ENCODE measurements at places on chromosomes 4 and X.

- no peak for DNase-seq
These were observed 26.0 kb downstream of the ADH4 start for GRCh38 chr4:99117876-99118693.

DNA sequence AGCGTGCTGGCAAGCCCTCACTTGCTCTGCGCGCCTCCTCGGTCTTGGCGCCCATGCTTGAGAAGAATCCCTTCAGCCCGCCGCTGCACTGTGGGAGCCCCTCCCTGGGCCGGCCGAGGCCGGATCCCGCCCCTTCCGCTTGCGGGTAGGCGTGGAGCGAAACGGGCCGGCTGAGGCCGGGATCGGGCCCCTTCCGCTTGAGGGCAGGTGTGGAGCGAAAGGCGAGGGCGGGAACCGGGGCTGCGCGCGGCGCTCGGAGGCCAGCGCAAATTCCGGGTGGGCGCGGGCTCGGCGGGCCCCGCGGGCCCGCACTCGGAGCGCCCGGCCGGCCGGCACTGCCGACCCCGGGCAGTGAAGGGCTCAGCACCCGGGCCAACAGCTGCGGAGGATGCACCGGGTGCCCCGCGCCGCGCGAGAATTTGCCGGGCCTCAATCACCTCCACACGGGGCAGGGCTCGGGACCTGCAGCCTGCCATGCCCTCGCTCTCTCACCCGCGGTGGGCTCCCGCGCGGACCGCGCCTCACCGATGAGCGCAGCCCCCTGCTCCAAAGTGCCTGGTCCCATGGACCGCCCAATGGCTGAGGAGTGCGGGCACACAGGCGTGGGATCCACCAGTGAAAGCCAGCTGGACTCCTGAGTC, 58.1 kb upstream of the GBA3 start:
- DNase-seq, result no peak

DNA sequence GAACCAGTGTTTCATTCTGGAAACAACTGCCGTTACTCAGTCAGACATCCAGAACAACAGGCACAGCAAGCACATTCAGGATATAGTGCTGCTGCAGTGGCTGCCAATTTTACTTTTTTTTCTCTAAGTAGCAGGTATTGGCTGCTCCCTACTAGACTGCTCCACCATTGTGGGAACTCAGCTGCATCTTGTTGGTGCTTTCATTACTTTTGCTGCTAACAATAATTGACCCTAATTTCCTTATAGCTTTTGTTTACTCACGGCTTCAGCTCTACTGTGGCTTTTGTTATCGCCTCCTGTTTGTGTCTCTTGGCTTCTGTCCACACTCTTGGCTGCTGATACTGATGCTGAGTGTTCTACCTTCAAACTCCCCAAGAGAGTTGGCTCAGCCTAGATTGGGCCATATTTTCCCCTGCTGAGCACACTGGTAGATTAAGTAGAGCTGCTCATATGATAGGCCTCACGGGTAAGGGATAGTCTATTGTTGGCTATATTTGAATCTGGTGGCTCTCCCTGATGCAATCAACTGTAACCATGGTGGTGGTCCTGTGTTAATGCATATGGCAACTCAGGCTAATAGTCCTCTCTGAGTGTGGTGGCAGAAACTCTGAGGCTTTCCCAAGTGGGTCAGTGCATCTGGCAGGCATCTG, 44.5 kb upstream of the IL2 start:
- DNase-seq, result no peak

DNA sequence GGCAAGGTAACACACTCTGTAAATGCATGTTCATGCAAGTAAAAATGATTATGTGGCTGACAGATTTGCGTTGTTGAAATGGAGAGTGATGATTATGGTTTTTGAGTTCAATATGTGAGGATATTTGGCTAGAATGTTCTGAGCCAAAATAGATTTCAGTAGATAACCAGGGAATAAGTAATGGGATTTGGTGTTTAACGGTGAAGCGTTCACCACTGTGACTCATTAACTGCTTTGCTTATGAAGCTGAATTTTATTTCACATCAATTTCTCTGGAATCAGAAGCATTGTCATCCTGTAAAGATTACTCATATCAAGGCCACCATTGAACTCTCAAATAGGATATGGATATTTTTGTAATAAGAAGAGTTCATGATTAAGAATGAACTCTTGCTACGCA, 11.7 kb downstream of the AFP start:
- DNase-seq, result no peak

GRCh38 chrX:111568354-111568753, 56.9 kb downstream of the SERTM2 start:
- DNase-seq, result no peak

DNA sequence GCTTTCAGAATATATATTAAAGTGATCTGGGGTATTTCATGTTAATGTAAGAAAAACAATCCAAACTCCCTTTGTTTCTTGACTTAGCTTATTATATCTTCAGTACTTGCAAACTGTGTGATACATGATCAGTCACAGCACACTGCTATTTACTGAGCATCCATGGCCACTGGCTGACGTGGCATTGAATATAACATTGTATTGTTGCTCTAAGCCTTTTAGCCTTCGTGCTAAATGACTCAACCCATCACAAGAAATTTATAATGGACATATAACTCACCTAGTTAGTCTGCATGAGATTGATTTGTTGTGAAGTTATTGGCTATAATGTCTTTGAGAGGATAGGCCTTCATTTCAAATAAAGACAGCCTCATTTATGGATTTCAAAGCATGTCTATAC, 642.6 kb downstream of the IL1RAPL1 start:
- no peak for DNase-seq

- DNase-seq, result no peak
These were observed 627 bp upstream of the FAT4 start for GRCh38 chr4:125313989-125314667.

DNA sequence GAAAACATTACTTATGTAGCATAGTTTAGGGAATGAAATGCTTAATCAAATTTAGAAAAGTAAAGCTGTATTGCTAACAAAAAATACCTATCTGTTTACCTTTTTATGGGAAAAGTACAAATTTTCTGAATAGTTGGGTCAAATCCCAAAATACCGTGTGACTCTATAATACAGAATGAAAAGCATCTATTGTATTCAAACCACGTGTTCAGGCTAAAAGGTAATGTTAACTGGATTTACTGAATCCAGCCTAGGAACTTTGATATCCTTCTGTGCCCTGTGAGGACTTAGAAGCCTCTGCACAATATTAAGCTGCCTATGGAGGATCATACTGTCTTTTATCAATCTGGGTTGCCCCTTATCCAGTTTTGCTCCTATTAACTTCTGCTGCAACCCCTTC, 36.3 kb upstream of the AGA start:
- no peak for DNase-seq

GRCh38 chr4:40502220-40502619, 127.4 kb downstream of the RBM47 start:
- no peak for DNase-seq

GRCh38 chrX:124392794-124393193, 46.4 kb downstream of the SH2D1A start:
- no peak for DNase-seq

- DNase-seq, result no peak
These were observed 9.7 kb downstream of the SMIM10 start for GRCh38 chrX:135000516-135000915.

- DNase-seq, result no peak
These were observed 558.9 kb upstream of the TENM3 start for GRCh38 chr4:181684310-181684709.

GRCh38 chr4:147590249-147590920, 26.8 kb upstream of the TMEM184C start:
- DNase-seq, result peak; percentile 62

GRCh38 chr4:123671636-123672404, 275.2 kb downstream of the SPRY1 start:
- peak; percentile 47 for DNase-seq

DNA sequence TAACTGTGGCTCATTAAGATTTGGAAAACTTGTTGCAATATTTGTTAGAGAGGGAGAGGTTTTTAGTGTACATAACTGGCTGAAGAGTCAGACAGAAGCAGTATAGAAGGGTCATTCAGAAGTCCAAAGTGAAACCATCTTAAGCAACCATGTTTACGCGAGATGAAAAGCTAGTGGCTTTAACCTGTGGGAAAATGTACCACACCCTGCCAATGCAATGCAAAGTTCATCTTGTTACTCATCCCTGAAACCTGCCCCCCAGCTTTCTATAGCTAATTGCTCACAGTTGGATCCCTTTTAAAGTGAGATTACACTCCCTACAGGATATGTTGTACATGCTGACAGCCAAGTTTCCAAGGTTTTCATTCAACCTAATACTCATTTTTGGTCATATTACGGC, 96.7 kb upstream of the RAPGEF2 start:
- no peak for DNase-seq

- peak; percentile 29 for DNase-seq
These were observed 73.1 kb downstream of the MTHFD2L start for GRCh38 chr4:74230902-74231499.

GRCh38 chr4:3293401-3294391, 875 bp downstream of the RGS12 start:
- DNase-seq, result peak; percentile 19

DNA sequence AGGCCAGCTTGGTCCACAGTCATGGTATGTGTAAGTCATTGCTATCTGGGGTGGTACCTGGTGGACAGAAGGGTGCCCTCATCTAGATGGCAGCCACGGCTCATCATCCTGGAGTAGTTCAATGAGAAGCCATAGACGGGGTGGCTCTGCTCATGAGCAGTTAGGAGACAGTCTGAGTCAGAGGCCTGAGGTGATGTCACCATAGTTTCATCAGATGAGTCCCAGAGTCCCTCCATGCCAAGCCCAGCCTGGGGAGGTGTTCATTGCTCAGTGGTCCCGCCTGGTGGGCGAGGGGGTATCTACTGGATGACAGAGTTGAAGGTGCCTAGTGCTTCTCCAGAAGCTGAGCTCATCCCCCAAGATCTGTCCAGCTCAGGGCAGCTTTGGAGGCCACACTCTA, 49.8 kb downstream of the DLG3 start:
- DNase-seq, result peak; percentile 47

- DNase-seq, result no peak
These were observed 171.2 kb downstream of the LDB2 start for GRCh38 chr4:16727218-16727617.

DNA sequence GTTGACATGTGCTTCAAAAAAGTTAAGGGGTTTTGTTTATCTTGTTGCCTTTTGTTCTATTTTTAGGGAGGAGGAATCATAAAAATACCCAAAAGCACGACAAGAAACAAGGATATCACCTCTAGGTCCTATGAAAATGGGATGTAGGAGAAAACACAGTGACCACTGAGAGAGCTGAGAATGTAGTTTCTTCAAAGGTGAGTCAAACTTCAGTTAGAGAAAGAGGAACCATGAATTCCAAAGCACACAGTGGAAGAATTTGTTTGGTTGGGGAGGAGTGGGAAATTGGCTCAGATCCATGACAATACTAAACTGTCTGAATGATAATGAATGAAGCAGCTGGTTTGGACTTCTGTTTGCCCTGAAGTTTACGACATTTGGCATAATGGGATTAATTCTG, 19.1 kb upstream of the FRYL start:
- no peak for DNase-seq

- no peak for DNase-seq
These were observed 35.3 kb upstream of the SPRY1 start for GRCh38 chr4:123361195-123361861.

GRCh38 chr4:52290466-52290865, 239.4 kb downstream of the SPATA18 start:
- DNase-seq, result no peak

GRCh38 chr4:176631611-176632010, 161.1 kb downstream of the VEGFC start:
- DNase-seq, result no peak

DNA sequence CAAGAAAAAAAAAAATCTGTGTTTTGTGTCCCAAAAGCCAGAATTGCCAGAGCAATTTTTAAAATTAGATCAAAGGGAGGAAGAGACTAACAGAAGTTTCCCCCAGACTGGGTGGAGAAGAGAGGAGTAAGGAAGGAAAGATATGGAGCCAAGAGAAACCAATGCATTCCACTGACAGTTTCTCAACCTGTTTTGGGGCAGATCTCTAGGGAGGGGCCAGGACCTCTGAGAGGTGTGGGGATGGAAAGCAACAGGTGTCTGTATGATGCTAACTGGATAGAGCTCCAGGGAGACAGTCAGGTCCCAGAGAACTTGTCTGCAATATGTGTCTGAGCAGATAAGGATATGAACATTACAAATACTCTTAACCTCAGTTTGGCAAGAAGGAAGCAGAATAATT, 22.7 kb upstream of the GAB1 start:
- DNase-seq, result no peak

DNA sequence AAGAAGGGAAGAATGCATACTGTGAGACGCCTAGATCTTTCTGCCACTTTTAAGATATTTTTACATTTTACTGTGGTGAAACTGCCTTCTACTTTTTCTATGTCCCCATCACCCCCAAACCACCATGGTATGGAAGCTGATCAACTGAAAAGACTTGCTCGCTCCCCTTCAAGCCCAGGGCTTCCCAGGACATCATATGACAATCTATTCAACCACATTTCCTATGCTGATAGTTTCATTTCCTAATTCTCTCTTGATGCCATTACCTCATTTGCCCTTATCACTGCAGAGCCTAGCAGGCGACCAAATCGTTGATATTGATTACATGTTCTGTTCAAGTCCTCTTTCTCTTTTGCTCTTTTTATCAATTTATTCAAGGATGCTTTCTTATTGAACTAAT, 40.1 kb upstream of the KLHL34 start:
- no peak for DNase-seq

GRCh38 chr4:42048394-42048793, 58.1 kb downstream of the SLC30A9 start:
- no peak for DNase-seq

- no peak for DNase-seq
These were observed 31.1 kb downstream of the F11 start for GRCh38 chr4:186297013-186297645.

DNA sequence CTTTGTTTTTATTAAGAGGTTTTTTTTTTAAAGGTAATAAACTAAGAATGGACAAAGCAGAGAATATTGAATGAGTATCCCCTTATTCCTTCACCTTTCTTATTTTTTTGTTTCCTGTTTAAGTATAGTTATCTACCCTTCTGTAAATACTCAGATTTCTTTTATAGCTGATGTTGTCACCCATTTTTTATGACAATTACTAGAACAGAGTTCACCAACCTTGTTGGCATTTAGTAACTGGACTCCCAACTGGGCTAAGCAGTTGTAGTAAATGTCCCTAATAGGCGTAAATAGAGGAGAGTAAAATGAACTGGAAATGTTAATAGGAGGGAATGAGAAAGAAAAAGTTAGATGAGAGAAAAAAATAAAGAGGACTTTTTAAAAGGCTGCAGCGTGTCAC, 9.8 kb downstream of the PDLIM5 start:
- no peak for DNase-seq

DNA sequence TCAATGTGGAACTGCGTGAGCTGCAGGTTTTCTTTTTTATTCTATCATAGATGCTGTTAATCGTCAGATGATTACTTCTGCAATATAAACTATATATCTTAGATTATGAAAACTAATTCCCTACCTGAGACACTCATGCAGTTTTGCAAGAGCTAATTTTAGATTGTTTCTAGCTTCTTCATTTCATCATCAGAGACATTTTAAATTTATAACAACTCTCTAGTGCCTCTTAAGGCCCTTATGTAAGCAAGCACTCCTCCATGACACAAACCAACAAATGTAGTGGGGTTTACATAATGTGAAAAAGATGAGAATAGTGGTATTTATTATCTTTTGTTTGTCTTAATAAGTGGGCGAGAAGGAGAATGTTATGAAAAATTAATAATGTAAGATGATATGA, 170.2 kb upstream of the ETNPPL start:
- DNase-seq, result no peak
